ENCODE measurements at places on chromosomes 3 and 15. TPM values are rescaled to one million over a fixed set of nuclear protein-coding genes. Genes with fewer than 3 reads are reported as not detected.

Gene STXBP5L
- 2.3 TPM for total RNA-seq

Gene NIT2
- 33.1 TPM for total RNA-seq

Gene ATP13A5
- total RNA-seq: not detected

Gene HCN4
- 0.50 TPM for total RNA-seq

Gene CFAP91
- 11.9 TPM for total RNA-seq

DNA sequence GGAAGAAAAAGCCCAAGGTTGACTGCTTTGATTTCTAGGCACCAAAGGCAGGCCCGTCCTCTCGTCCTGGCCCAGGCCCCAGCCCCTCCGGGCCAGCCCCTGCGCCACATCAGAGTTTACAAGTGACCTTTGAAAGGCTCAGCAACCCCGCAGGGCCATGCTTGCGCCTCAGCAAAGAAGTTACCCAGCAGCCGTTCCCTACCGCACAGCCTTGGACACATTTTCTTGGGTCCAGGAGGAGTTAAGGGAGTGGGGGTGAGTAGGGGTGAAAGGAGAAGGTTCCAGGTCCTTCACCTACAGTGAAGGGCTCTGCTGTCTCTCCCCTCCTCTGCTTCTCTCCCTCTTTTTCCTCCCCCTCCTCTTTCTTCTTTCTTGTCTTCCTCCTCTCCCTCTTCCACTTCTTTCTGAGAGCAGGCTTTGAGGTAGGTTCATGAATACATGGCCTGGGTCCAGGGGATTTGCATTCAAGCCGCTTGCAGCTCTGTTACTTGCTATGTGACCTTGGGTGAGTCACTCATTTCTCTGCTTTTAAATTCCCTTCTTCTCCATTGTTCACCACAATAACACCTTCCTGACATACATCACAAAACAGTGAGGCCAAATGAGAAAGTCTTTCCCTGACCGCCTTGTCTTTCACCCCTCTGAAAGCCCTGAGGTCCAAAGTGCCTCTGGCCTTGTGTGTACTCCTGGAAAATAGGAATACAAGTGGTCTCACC, 223.3 kb upstream of the TPRG1 start:
- H3K27ac ChIP-seq: no peak overlapping the region
- H3K4me1 ChIP-seq: peaks cover 12% of the 10 kb centered on the region
- H3K36me3 ChIP-seq: no peaks in the 10 kb centered on the region
- peak overlapping the region; percentile 59 for H3K4me3 ChIP-seq
- peaks cover 28% of the 10 kb centered on the region for H3K27me3 ChIP-seq
- peak; percentile 55 for DNase-seq

- no peak overlapping the region for H3K27ac ChIP-seq
- no peaks in the 10 kb centered on the region for H3K4me1 ChIP-seq
- DNase-seq: no peak
- H3K36me3 ChIP-seq: no peaks in the 10 kb centered on the region
- H3K4me3 ChIP-seq: no peak overlapping the region
Observed at GRCh38 chr15:39243396-39243795, 337.5 kb upstream of the THBS1 start.

- H3K27ac ChIP-seq: no peak overlapping the region
- DNase-seq: no peak
- H3K36me3 ChIP-seq: no peaks in the 10 kb centered on the region
- H3K4me3 ChIP-seq: no peak overlapping the region
- H3K27me3 ChIP-seq: no peaks in the 10 kb centered on the region
Observed at GRCh38 chr15:70422342-70422741, 324.6 kb upstream of the TLE3 start.

GRCh38 chr15:19973718-19974117, 567.9 kb downstream of the GOLGA6L6 start:
- no peak overlapping the region for H3K4me3 ChIP-seq
- H3K36me3 ChIP-seq: no peaks in the 10 kb centered on the region
- no peak overlapping the region for H3K27ac ChIP-seq
- DNase-seq: no peak

- H3K4me1 ChIP-seq: peaks cover 3% of the 10 kb centered on the region
- H3K4me3 ChIP-seq: no peak overlapping the region
- DNase-seq: peak; percentile 85
- no peak overlapping the region for H3K27ac ChIP-seq
- H3K27me3 ChIP-seq: no peaks in the 10 kb centered on the region
Observed at GRCh38 chr3:189961522-189962161, 159.1 kb downstream of the P3H2 start.

- peaks cover 28% of the 10 kb centered on the region for H3K27me3 ChIP-seq
- no peak overlapping the region for H3K27ac ChIP-seq
- peak overlapping the region; percentile 52 for H3K4me3 ChIP-seq
Observed at GRCh38 chr3:197001972-197002700, 27.5 kb downstream of the MELTF start.

DNA sequence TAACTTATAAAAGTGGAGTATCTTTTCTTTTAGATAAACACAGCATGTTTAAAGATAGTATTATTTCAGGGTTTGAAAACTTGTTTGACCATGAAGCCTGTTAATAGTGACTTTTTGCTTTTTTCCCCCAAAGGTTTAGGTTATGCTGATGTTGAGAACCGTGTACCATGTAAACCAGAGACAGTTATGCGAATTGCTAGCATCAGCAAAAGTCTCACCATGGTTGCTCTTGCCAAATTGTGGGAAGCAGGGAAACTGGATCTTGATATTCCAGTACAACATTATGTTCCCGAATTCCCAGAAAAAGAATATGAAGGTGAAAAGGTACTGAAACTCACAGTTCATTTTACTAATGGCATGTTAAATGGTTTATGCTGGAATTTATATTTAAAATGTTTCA, 5.1 kb downstream of the LACTB start:
- H3K27me3 ChIP-seq: no peaks in the 10 kb centered on the region
- DNase-seq: no peak
- H3K4me1 ChIP-seq: no peaks in the 10 kb centered on the region
- no peak overlapping the region for H3K4me3 ChIP-seq

DNA sequence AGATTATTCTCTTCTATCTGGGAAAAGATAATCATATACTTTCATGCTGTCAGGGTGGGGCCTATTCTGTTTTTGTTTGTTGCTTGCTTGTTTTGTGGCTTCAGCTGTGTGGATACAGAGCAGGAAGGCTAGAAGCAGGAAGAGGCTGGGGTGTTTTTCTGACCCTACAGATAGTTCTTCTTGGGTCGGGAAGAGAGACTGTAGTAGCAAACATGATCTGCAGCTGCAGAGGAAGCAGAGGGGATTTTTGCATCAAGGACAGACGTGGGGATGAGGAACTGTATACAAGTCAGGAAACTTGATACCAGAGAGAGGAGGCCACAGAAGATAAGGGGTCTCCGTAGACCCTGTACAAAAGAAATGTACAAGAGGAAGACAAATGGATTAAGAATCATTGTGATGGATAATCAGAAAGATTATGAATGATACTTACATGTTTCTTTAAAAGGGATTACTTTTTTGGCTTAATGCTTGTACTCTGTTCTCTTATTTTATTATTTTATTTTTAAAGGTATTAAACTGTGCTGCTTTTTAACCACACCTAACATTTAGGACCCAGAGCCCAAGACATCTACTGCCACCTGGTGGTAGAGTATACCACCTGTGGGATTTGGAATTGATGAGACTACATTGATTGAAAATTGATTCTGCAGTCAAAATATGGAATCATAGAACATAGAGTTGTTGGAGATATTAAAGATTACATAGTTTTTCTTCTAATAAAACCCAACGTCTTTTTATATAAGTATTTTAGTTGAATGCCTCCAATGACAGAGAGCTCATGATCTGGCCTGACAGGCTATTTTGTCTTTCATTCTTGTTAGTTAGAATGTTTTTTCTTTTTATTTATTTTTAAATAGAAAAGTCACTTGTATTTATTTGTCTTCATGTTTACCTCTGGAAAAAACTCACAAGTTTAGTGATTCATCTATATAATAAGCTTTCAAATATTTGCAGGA, 87.3 kb upstream of the ROPN1 start:
- no peaks in the 10 kb centered on the region for H3K36me3 ChIP-seq
- no peak overlapping the region for H3K4me3 ChIP-seq
- DNase-seq: peak; percentile 75
- no peak overlapping the region for H3K27ac ChIP-seq
- peaks cover 4% of the 10 kb centered on the region for H3K4me1 ChIP-seq

- no peaks in the 10 kb centered on the region for H3K27me3 ChIP-seq
- H3K27ac ChIP-seq: no peak overlapping the region
- no peak overlapping the region for H3K4me3 ChIP-seq
- H3K36me3 ChIP-seq: no peaks in the 10 kb centered on the region
- no peak for DNase-seq
- H3K4me1 ChIP-seq: peaks cover 6% of the 10 kb centered on the region
Observed at GRCh38 chr15:70241561-70242320, 144.0 kb upstream of the TLE3 start.

- H3K4me3 ChIP-seq: no peak overlapping the region
- H3K36me3 ChIP-seq: no peaks in the 10 kb centered on the region
- no peak for DNase-seq
- H3K27me3 ChIP-seq: peaks cover 35% of the 10 kb centered on the region
Observed at GRCh38 chr3:128464188-128464587, 2.5 kb downstream of the DNAJB8 start.

GRCh38 chr3:70006089-70006488, 6.6 kb downstream of the SAMMSON start:
- DNase-seq: no peak
- H3K4me3 ChIP-seq: no peak overlapping the region
- no peaks in the 10 kb centered on the region for H3K36me3 ChIP-seq
- H3K4me1 ChIP-seq: peaks cover 4% of the 10 kb centered on the region
- no peaks in the 10 kb centered on the region for H3K27me3 ChIP-seq
- H3K27ac ChIP-seq: no peak overlapping the region

DNA sequence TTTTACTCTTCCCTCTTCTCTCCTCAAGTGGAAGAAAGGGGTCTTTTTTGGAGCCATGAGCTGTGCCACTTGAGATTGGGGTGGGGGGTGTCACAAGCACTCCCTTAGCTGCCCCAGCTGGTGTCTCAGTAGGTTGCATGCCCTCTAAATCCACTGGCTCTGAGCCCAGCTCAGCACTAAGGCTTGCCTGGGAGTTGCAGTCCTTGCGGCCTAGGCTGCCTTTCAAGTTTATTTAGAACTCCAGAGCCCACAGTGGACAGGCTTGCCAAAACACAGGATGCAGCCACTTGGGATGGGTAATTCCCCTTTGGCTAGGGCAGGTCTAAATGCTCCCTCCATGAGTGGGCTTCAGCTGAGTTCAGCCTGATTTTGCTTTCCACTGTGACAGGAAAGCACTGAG, 24.7 kb downstream of the C3orf20 start:
- no peaks in the 10 kb centered on the region for H3K36me3 ChIP-seq
- no peak overlapping the region for H3K4me3 ChIP-seq
- DNase-seq: no peak

- H3K27ac ChIP-seq: no peak overlapping the region
- no peak overlapping the region for H3K4me3 ChIP-seq
- H3K4me1 ChIP-seq: no peaks in the 10 kb centered on the region
Observed at GRCh38 chr3:45644063-45644790, 45.0 kb upstream of the SACM1L start.

- no peaks in the 10 kb centered on the region for H3K27me3 ChIP-seq
- no peaks in the 10 kb centered on the region for H3K4me1 ChIP-seq
- H3K36me3 ChIP-seq: no peaks in the 10 kb centered on the region
Observed at GRCh38 chr3:72829701-72830100, 18.5 kb downstream of the SHQ1 start.

GRCh38 chr15:96549136-96549535, 218.6 kb downstream of the NR2F2 start:
- no peak overlapping the region for H3K27ac ChIP-seq
- H3K4me1 ChIP-seq: peaks cover 12% of the 10 kb centered on the region
- H3K4me3 ChIP-seq: no peak overlapping the region
- no peaks in the 10 kb centered on the region for H3K27me3 ChIP-seq
